ENCODE measurements at places on chromosomes 11 and 22. TPM values are rescaled to one million over a fixed set of nuclear protein-coding genes. Genes with fewer than 3 reads are reported as not detected.
A peak's percentile ranks its signal among the peaks of the same experiment; 100 is the strongest.

Gene PAMR1
- not detected for polyA plus RNA-seq

Gene PATL1
- 2.6 TPM for polyA plus RNA-seq

Gene RNH1
- 187 TPM for polyA plus RNA-seq

DNA sequence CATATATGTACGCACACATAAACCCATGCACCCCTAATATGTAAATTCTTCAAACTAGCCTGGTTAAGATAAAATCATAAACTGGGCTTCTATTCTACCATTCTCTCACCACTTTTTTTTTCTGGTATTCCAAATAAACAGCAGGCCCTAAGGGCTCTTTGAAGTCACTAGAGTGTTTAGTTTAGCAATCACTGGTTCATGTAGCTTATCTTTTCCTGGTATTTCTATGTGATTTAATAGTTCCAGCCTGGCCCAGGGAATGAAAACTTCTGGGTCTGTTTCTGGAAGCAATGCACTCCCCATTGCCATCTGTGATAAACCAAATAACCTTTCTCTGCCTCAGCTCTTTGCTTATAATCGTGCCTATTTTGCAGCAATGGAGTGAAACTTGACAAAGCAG lies 10.7 kb upstream of the MPPED2 start:
- H3K36me3 ChIP-seq = no peaks in the 10 kb centered on the region
- H3K27me3 ChIP-seq = no peaks in the 10 kb centered on the region
- no peak for DNase-seq

GRCh38 chr11:111454561-111455192 lies 57.5 kb downstream of the BTG4 start:
- no peak for DNase-seq
- H3K27ac ChIP-seq = no peak overlapping the region
- no peaks in the 10 kb centered on the region for H3K36me3 ChIP-seq

GRCh38 chr11:8168485-8169257 lies at the start of gene RIC3:
Gene RIC3, minus strand, starts transcription at chr11:8169025. Its CDS starts 36 bp downstream, at chr11:8168989.
- H3K4me3 ChIP-seq = peak within 1 kb of the TSS; percentile 68
- peak; percentile 56 for DNase-seq
- no peaks in the 10 kb centered on the region for H3K27me3 ChIP-seq
- no peaks in the 10 kb centered on the region for H3K36me3 ChIP-seq
- H3K4me1 ChIP-seq = peaks cover 17% of the 10 kb centered on the region
